Activated naive CD8-positive, alpha-beta T cell treated with anti-CD3 and anti-CD28 coated beads, Interleukin-2, amount 10 ng/mL, durations not matched to agents 7 days and 5 days (primary cell): ENCODE measurements at places on chromosomes 6 and 20. TPM values are rescaled to one million over a fixed set of nuclear protein-coding genes. Genes with fewer than 3 reads are reported as not detected.

The JAG1 gene
- 0.28 TPM for total RNA-seq

The CDKAL1 gene
- 24.4 TPM for total RNA-seq

The SLC35F1 gene
- not detected for total RNA-seq

The VNN1 gene
- total RNA-seq, result not detected

The PGBD1 gene
- 3.4 TPM for total RNA-seq

The SUMO4 gene
- 9.5 TPM for total RNA-seq

The CNKSR3 gene
- total RNA-seq, result not detected

The ENPP3 gene
- total RNA-seq, result 0.96 TPM

The SMIM26 gene
- total RNA-seq, result 59.1 TPM

The MCCD1 gene
- total RNA-seq, result not detected

The SLC24A3 gene
- not detected for total RNA-seq

The VSTM2L gene
- not detected for total RNA-seq

The MEA1 gene
- 61.2 TPM for total RNA-seq

The PRKN gene
- total RNA-seq, result 1.5 TPM

The LY6G6C gene
- not detected for total RNA-seq

The ZBTB46 gene
- 0.11 TPM for total RNA-seq

The DCDC2 gene
- 0.14 TPM for total RNA-seq

The GJA10 gene
- total RNA-seq, result not detected

The COX4I2 gene
- not detected for total RNA-seq

The OR2J3 gene
- total RNA-seq, result not detected

The OR2H2 gene
- not detected for total RNA-seq

The ARMH2 gene
- total RNA-seq, result 1.6 TPM

The SRSF12 gene
- not detected for total RNA-seq

The UNC93A gene
- total RNA-seq, result not detected

The BTBD3 gene
- 4.9 TPM for total RNA-seq

The ACTL10 gene
- total RNA-seq, result 4.9 TPM

The GSTA3 gene
- total RNA-seq, result not detected

The SIM1 gene
- not detected for total RNA-seq

The CD93 gene
- 0.47 TPM for total RNA-seq

The BMP6 gene
- total RNA-seq, result not detected

The CGAS gene
- total RNA-seq, result 26.6 TPM

The KCNK16 gene
- total RNA-seq, result not detected

The MOG gene
- total RNA-seq, result not detected

The NFATC2 gene
- 58.9 TPM for total RNA-seq

The PDE10A gene
- not detected for total RNA-seq

The COL11A2 gene
- total RNA-seq, result 1.1 TPM

The ATP6V1G2 gene
- 4.5 TPM for total RNA-seq

The HNF4A gene
- total RNA-seq, result not detected

The WASF1 gene
- 1.1 TPM for total RNA-seq

The PCSK2 gene
- not detected for total RNA-seq

The C20orf141 gene
- not detected for total RNA-seq

The FOXS1 gene
- total RNA-seq, result not detected

The LTA gene
- total RNA-seq, result 15.2 TPM

The PPP1R14C gene
- total RNA-seq, result not detected

The PIGT gene
- total RNA-seq, result 64.9 TPM

The SLC17A2 gene
- not detected for total RNA-seq

The SALL4 gene
- total RNA-seq, result 0.11 TPM

The TRAM2 gene
- 4.8 TPM for total RNA-seq

The SIRPA gene
- total RNA-seq, result 1.5 TPM

The HAO1 gene
- total RNA-seq, result not detected

The CPNE5 gene
- 0.99 TPM for total RNA-seq

The TCP11 gene
- not detected for total RNA-seq

The RBM38 gene
- 60.9 TPM for total RNA-seq

The TREM2 gene
- 1.9 TPM for total RNA-seq

The MAFB gene
- total RNA-seq, result 2.4 TPM
